ENCODE measurements at places on chromosomes 3 and 15.

DNA sequence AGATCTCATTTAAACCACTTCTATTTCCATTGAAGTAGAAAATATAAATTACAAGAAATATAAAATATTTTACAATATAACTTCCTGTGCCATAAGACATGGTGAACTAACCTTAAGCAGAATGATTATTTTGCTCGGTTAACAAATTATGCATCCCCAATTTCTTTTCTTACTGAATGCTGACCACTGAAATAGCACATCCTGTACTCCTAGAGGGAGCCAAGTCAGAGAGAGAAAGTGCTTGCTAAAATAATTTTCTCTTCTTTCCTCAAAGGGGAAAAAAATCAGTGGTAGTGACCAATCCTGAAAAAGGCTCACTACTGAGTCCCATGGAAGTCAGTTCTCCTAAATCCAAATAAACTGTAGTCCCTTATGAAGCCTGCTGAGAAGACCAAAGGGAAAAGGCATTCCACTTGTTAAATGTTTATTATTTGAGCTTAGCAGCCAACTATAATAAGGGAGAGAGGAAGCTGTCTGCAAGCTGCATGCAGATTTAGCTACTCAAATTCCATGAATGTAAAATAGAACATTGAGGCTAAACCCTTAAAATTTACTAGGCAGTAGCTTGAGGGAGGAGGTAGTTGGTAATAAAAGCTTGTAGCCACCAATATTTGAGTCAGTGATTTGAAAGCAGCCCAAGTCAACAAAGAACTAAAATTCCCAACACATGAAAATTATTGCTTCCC lies 33.1 kb downstream of the CEP152 start:
- DNase-seq: no peak

DNA sequence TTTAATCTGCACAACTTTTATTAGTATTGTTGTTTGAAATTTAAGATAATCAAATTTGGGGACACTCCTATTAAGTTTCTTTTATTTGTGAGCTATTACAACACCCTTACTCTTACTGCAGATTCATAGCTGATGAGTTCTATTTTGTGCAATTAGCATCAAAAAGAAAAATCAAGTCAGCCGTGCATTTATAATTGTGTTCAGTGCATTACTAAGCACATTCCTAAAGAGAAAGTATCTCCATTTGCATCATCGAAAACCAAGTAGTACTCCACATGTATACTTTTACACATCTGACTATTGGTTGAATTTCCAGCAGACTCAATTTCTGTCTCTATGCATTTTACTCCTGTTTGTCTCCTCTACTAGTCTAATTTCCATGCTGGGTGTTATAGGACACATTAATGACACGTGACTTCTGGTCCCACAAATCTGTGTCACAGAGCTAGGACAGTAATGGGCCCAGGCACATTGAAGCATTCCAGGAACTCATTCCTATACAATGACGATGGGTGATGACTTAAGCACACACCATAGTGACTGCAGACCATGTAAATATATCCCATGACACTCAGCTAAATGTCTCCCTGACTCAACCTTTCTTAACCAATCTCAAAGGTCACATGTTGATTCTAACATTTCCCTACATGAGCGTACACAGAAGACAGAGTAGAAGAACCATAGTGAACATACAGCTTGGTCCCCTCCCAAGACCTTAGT lies 477.5 kb downstream of the LPP start:
- DNase-seq: peak; percentile 26

DNA sequence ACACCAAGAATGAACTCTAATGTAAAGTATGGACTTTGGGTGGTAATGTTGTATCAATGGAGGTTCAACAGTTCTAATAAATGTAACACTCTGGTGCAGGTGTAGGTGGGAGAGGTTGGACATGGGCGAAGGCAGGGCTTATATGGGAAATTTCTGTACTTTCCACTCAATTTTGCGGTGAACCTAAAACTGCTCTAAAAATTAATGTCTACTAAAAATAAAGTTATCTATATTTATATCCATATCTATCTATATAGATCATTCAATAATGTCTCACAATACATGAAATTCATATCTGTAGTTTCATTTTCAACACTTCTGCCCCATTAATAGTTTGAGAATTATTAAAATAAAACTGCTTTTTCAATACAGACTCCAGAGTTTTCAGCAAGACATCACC lies 49.3 kb downstream of the CD200R1 start:
- DNase-seq: no peak

DNA sequence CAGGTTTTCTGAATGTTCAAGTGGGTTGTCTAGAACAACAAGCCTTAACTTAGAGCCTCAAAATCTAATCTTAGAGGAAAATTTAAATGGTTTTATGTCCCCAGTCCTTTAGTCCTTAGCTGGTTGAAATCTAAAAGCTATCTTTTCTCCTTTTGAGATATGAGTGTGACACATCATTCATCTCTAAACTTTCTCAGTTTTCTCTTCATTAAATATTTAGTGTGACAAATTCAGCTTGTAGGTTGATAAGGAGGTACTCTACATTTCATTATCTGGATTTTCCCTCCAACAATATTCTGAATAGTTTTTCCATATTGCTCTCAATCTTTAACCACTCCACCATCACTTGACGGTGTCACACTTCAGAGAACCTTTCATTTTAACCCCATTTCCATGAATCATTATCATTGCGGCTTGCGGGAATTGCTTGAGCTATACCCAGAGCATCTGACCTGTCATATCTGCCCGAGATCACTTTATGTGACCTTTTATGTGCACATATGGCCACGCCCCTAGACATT lies 16.1 kb upstream of the ATP8B4 start:
- no peak for DNase-seq

DNA sequence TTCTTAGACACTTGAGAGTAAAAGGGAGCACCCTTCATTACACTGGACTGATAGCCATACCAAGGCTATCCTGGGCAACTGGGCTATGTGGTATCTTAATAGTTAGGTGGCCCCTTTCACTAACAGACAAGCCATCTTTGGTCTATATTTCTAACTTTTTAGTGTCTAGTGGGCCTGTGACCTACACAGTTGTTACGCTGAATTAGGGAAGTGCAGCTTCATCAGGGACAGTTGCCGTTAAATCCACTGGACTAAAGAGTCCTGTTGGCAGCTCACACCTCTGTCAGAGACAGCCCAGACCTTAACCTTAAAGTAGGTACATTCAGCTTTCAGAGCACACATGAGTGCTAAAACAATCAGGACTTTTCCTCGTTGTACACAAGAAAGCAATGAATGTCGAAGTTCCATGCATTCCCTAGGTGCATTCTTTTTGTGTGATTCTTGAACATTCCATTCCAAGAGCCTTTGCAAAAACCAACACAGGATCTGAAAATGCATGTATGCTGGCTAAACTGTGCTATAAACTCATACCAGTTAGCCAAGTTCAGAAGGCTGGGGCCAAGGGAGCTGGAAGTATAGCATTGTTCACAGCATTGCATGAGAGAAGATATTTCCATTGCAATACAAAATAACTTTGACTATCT lies 230.2 kb upstream of the EIF1B start:
- DNase-seq: no peak

- DNase-seq: no peak
Measured at GRCh38 chr3:111737047-111737705, 121.9 kb upstream of the PHLDB2 start.

DNA sequence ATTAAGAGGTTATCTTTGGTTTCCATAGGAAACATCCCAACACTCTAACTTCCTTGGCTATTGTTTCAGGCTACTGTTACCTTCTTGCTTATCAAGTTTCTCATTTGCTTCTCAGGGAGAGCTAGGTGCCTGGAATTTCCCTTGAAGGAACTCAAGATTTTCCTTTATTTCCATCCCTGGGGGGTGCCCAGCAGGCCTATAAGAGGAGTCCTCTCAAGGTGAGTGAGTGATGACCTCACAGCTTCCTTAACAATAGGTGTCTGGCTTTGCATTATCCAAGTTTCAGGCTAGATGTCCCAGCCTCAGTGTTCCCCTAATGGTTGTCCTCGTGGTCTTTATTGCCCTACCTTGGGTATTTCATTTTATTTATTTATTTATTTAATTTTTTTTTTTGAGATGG lies 12.1 kb upstream of the CTSH start:
- DNase-seq: no peak
